Stimulated activated CD4-positive, alpha-beta T cell treated with anti-CD3 and anti-CD28 coated beads, Interleukin-4, amount 100 ng/mL, for 48 hours (primary cell): ENCODE measurements at places on chromosomes 13 and 19.

GRCh38 chr13:21109168-21109567, 47.8 kb upstream of the LATS2 start:
- no peak for DNase-seq

- no peak for DNase-seq
These were observed 8.1 kb downstream of the TIMM29 start for GRCh38 chr19:10936661-10937084.

DNA sequence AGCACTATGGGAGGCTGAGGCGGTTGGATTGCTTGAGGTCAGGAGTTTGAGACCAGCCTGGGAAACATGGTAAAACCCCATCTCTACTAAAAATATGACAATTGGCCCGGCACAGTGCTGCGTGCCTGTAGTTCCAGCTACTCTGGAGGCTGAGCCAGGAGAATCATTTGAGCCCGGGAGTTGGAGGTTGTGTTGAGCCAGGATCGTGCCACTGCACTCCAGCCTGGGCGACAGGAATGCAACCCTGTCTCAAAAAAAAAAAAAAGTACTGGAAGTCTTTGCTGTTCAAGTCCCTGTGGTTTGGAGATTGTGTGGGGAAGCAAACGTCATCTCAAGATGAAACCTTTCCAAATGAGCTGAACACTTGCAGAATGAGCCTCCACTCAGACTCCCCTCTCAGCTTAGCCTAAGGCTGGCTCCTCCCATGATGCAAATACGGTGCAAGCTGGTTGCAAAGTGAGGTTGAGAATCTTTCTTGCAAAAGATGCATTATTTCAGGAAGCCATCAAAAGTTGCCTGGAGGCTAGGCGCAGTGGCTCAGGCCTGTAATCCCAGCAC, 46.2 kb downstream of the MYO9B start:
- no peak for DNase-seq

GRCh38 chr19:30742406-30742938, 370.3 kb downstream of the ZNF536 start:
- no peak for DNase-seq

DNA sequence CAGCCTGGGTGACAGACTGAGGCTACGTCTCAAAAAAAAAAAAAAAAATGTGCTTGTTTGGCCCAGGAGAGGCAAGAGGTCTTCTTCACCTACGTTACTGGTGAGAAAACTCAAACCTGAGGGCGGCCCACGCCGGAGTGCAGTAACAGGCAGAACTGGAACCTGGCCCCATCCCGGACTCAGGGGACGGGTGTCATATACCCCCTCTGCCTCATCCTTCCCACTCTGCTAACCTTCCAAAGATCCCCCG, 414 bp upstream of the ADAT3 start:
- no peak for DNase-seq

DNA sequence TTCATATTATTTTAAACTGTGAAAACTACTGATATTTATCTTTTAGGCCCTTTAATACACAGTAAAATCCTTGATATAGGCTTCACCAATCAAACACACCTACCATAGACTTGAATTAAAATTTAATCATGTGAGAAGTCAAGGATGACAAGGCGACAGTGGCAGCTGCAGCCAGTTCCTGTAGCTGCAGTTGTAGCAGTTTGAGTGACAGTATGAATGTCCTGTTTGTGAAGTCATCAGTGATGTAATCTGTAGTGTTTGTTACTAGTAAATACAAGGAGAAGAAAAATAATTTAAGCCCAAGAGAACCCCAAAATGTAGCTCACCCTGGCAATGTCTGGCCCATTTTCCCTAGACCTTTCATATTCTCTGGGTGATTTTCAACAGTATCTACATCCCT, 897.0 kb downstream of the SLITRK6 start:
- DNase-seq: no peak

DNA sequence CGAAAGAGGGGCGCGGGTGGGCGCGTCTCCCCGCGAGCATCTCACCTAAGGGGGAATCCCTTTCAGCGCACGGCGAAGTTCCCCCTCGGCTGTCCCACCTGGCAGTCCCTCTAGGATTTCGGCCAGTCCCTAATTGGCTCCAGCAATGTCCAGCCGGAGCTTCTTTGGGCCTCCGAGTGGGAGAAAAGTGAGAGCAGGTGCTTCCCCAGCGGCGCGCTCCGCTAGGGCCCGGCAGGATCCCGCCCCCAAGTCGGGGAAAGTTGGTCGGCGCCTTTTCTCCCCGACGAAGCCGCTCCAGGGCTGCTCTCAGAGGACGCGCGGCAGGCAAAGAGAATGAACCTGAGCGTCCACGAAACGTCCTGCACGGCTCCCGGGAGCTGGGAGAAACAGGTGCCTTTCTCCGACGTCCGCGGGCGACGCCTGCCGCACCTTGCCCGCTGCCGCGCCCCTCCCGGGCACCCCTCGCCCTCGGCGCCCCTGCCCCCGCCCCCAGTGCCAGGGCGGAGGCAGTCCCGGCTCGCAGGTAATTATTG, 366 bp upstream of the KL start:
- DNase-seq: no peak

DNA sequence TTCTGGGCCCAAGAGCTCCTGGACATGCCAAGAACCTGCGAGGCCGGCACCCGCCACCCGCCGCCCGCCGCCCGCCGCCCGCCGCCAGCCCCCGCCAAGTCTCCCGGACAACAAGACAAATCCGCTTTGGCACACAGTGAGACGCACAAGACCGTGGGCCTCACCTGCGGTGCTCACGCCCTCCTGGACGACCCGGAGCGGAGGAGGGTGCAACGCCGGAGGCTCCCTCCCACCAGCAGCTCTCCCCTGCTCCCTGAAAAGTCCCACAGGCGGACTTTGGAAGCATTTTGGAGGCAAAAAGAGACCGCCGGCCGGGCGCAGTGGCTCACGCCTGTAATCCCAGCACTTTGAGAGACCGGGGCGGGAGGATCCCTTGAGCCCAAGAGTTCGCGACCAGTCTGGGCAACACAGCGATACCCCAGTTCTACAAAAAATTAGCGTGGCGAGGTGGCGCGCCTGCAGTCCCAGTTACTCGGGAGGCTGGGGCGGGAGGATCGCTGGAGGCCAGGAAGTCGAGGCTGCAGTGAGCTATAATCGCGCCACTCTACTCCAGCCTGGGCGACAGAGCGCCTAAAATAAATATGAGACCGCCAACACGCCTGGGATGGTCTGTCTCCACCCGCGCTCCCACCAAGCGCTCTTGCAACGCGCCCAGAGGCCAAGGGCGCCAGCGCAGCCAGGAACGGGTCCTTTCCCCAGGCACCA, 783 bp downstream of the RHPN2 start:
- DNase-seq: no peak

DNA sequence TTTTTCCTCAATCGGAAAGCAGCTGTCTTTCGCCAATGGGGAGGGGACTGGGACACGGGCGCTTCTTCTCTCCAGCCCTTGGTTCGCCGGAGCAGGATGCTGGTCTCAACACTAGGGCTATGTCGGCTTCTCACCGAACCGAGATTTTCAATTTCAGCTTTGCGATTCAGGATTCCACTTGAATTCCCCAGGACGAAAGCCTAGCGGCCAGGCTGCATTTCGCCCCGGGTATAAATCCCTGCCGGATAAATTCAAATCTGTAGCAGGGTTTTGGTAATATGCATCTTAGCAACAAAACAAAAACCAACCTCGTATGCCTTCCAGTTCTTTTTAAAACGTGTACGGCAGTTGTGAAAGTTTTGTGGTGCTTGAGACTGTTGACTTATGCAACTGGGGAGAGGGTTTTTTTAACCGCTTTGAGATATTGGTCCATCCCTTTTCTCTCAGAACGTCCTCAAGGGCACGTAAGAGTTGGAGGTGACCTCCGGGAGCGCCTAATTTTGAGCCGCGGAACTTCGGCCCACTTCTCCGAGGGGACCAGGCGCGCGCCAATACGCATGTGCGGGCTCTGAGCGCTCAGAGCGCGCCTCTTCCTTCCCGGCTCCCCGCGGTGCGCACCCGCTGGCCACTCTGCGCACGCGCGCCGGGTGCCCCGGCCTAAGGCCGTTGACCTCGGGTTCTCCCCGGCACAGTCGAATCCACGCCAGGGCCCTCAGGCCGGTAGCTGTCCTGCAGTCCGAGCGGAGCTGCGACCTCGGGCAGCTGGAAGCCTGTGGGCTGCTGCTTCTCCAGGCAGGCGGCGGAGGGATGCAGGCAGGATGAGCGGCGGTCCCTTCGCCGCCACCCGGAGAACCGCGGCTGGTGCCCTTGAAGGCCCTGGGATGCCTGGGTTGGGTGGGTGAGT, 7.6 kb downstream of the POU4F1 start:
- no peak for DNase-seq

DNA sequence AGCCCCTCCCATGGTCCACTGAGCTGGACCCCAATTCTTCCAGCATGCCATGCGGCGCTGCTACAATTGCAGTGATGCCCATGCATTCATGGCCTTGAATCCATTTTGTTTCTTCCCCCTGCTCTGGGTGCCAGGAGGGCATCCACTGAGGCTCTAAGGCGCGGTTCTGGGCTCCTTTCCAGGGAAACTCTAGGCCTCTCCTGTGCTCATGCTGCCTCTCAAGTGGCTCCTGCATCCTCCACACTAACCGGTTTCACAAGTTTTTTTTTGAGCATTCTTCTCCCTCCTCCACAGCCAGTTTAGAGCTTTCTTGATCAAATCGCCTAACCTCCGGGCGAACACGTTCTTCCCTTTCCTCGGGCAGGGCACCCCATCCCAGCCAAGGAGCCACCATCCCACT, 69.1 kb upstream of the FLT1 start:
- no peak for DNase-seq

- no peak for DNase-seq
These were observed 1.3 kb downstream of the KLK6 start for GRCh38 chr19:50967929-50968715.

- peak; percentile 47 for DNase-seq
These were observed at the start of gene STK24 for GRCh38 chr13:98576963-98577835. Gene STK24, minus strand, starts transcription at chr13:98577107. Its CDS starts 321 bp downstream, at chr13:98576786.

GRCh38 chr19:38921420-38922274, 8.9 kb downstream of the SARS2 start:
- DNase-seq: no peak

GRCh38 chr13:114142137-114142550, 9.7 kb upstream of the RASA3 start:
- DNase-seq: no peak

DNA sequence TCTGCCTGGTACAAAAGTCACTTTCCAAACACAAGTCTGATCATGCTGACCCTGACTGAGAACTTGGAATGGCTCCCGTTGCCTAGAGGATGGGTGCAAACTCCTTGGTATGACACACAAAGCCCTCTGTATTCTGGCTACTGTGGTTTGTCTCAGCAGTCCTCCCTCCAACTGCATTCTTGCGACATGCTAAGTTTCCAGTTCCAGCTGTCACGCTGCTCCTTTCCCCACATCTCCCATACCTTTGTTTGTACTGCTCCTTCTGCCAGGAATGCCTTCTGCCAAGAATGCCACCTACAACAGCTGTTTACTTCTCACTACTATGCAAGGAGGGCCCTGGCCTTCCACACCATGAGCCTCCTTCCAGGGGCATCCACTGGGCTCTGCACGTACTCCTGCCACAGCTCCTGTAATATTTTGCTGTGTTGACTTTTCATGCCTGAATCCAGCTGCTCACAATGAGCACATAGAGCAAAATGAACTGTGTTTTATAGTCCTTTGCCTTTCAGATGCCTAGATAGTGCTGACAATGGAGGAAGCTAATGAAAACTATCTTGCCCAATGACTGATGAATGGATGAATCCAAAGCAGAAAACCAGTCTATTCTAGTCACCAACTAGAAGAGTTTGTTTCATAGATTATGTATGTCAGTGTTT, 543.7 kb downstream of the EFNB2 start:
- DNase-seq: no peak

- DNase-seq: no peak
These were observed 17.1 kb downstream of the COL4A2 start for GRCh38 chr13:110324026-110324749.

DNA sequence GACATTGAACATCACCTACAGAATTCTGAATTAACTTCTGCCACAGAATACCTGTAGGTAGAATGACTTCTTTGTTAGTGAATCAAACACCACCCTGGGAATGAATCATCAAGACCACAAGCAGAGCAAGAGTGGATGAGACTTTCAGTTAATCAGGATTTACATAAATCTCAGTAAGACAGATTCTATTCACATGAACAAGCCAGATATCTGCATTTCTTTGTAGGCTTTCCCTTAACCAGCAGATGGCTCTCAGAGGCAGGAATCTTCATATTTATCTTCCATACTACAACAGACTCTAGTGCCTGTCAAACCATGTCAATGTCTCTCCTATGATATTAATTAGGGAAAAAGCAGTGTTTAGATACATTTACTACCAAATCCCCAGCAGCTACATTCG, 412.1 kb downstream of the KLF12 start:
- no peak for DNase-seq

GRCh38 chr13:78662467-78662866, 3.5 kb upstream of the OBI1 start:
- DNase-seq: no peak

GRCh38 chr13:35987572-35988513, 143.3 kb downstream of the DCLK1 start:
- no peak for DNase-seq

- no peak for DNase-seq
These were observed 10.1 kb downstream of the NLRP12 start for GRCh38 chr19:53813996-53814395.

- DNase-seq: no peak
These were observed 598.1 kb downstream of the DCT start for GRCh38 chr13:93881411-93881810.

DNA sequence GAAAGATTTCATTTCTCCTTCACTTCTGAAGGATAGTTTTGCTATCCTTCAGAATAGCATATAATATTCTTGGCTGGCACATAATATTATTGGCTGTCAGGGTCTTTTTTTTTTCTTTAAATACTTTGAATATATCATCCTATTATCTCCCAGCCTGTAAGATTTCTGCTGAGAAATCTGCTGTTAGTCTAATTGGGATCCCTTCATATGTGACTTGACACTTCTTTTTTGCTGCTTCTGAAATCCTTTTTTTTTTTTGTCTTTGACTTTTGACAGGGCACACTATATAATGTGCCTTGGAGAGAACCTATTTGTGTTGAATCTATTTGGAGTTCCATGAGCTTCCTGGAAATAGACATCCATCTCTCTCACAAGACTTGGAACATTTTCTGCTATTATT, 136.9 kb upstream of the UBL3 start:
- no peak for DNase-seq

- no peak for DNase-seq
These were observed 53.4 kb upstream of the AKAP11 start for GRCh38 chr13:42218576-42218975.

GRCh38 chr13:29020314-29020713, 200.2 kb downstream of the MTUS2 start:
- DNase-seq: no peak

DNA sequence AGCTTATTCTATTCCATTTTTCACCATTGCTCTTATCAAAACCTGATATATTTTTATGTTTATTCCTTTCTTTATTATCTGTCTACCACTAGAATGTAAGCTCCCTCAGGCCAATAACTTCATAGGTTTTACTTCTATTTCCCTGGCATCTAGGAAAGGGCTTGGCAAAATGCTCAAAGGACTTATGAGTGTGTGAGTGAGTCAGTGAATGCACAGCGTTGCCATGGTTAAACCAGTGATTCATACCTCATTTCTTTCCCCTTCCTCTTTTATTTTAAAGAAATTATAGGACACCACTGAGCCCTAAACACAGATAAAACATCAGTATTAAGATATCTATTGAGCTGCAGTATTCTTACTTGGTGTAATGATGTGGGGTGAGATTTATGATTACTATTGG, 162.1 kb downstream of the GPC6 start:
- DNase-seq: no peak

GRCh38 chr19:17469092-17469480, 1.2 kb upstream of the SLC27A1 start:
- DNase-seq: no peak

- DNase-seq: no peak
These were observed 4.7 kb upstream of the CYP4F3 start for GRCh38 chr19:15636026-15636425.
